AG08396 (cell line): ENCODE measurements at places on chromosomes 12 and 14.

GRCh38 chr14:34619471-34619870, 10.5 kb downstream of the SNX6 start:
- DNase-seq = no peak

GRCh38 chr14:35571598-35571997, 37.6 kb downstream of the INSM2 start:
- no peak for DNase-seq

GRCh38 chr12:94593822-94594442, 56.4 kb downstream of the TMCC3 start:
- no peak for DNase-seq

GRCh38 chr14:86955771-86956354, 1037.1 kb downstream of the GALC start:
- no peak for DNase-seq

DNA sequence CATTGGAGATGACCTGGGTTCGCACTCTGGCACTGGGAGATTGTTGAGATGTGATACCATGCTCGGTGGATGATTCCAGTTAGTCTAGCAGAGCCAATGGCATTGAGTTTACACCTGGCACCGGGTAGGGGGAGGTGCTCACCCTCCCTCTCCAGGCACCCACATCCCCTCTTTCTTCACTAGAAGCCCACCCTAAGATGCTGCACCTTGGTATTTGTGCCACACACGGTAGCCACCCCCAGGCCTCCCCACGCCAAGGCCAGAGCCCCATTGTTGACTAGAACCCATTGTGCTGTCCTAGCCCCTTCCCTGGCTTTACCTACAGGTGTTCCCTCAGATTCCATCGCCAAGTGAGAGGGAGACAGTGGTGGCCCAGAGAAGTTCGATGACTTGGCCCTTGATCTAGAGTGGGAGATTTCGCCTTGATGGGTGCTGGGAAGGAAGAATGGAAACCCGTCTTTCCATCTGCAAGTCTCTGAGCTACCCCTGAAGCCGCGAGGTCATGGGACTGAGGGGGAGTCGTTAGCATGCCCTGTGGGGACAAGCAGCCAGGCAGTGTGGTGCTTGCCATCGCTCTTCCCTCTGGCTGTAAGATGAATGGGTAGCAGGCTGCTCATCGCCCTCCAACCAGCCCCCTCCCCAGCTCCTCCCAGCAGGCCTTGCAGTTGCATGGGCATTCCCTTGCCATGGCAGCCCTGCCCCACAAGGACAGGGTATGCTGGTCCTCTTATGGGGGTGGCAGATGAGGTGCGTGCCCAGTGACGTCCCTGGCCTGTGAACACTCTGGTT, 8.7 kb downstream of the CCND2 start:
- DNase-seq = no peak

GRCh38 chr12:47218191-47218654, 138.5 kb upstream of the AMIGO2 start:
- DNase-seq = no peak

DNA sequence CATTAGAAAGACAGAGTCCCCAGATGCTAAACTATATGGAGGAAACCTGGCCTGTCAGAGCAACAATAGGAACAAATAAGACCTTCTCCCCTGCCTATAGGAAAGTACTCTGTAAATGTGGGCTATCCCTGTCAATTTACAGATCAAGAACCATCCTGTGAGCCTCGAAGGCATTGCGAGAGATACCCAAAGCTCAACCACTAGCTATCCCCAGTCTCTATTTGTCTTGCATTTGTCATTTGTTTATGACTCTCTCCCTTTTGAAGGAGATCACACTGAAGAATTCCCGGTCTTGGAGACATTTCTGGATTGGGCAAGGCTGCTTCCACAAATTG, 42.7 kb upstream of the DHRS4 start:
- DNase-seq = no peak

GRCh38 chr12:129119537-129119936, 266.3 kb downstream of the GLT1D1 start:
- DNase-seq = no peak
